ENCODE measurements at places on chromosomes 3 and 15.

DNA sequence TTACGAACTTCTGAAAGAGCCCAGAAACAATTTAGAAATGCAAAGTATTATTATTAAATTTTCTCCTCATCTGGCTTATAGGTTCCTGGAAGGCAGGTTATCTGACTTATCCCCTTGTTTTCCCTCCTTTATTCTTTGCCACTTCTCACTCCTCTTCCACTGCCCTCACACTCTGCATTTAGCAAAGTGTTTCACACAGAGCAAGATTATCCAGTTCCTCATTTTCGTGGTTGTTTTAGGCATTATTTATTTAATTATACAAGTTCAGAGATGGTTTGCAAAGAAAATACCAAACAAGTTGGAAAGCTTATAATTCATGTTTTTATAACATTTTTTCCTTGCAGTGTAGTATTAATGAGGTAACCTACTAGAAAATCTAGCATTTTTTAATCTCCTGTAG is 544.9 kb downstream of the NSUN3 start:
- DNase-seq: no peak

DNA sequence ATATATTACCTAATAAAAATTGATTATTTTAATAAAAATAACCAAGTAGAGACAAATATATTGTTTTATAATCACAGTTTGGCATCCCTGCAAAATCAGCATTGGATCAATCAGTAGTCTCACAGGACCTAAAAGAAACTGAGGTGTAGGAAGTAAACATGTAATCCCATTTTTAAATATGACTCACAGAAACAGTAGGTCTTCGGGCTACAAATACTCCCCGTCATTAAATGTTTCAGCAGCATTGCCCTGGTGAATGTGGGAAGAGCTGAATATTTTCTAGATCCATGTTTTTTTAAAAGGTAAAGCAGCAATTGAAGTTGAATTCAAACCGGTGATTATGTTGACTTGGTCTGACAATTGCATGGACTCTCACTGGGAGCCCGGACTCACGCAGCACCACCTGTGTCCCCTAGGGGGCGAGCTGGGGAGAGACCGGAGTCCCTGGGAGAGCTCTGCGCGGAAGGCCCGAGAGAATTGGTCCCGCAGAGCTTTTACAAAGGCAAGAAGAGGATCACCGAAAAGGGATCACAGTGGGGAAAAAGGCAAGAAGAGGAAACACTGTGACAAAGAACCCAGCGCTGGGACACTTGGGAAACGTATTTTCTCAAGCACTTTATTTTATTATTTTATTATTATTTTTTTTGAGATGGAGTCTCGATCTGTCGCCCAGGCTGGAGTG is 17.2 kb upstream of the USP3 start:
- DNase-seq: peak; percentile 91

DNA sequence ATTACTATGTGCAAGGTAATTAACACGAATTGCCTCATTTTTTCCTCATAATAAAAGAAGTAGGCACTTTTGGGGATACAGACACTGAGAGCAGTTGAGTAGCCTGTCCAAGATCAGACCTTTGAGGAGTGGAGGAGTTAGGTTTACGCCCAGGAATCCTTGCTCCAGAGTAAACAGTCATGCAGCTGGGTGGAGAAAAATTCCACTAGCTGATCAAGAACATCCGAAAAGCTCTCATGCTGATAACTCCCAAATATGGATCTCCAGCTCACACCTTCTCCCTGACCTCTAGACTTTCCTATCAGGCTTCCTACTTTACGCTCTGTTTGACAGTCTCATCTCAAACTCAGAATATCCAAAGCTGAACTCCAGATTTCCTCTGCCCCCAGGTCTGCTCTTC is 53.3 kb downstream of the ST6GAL1 start:
- DNase-seq: no peak

DNA sequence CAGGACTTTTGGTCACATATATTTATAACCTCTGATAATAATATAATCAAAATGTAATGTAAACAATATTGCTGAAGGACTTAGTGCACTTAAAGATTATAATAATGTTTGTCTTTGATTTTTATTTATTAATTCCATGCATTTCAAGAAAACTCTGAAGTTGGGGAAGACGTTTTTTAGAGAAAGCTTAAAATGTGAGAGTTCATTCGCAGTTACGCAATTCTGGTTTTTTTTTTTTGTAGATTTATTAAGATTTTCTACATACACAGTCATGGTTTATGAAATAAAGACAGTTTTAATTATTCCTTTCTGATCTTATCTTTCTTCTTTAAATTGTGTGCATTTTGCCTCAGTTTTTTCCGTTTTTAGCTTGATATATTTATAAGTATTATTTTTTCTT is 204.7 kb downstream of the EPHA3 start:
- no peak for DNase-seq

DNA sequence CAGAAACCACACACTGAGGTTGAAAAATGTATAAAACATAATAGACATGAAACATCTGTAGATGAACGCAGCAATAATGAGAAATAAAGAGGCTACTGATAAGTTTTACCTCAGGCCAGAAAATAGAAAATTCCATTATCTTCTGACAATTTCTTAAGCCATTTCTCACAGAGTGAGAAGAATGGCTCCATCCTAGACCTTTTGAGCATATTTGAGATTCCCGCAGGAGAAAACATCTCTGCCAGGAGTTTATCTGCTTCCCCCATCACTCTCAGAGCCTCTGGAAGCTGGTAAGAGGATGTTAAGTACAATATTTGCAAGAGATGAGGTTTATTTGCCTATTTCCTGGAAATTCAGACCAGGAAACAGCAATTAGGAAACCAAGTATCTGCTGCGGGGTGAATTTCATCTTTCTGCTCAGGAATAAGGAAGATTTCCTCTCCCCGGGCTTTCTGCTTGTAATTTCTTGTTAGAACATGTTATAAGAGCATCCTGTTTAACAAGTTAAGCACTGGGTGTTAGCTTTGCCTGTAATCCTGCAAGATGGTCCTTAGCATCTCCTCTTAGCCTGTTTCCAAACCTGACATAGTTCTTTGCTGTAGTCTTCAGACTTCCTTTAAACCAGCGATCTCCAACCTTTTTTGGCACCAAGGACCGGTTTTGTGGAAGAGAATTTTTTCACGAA is 54.8 kb downstream of the ATP13A4 start:
- no peak for DNase-seq

DNA sequence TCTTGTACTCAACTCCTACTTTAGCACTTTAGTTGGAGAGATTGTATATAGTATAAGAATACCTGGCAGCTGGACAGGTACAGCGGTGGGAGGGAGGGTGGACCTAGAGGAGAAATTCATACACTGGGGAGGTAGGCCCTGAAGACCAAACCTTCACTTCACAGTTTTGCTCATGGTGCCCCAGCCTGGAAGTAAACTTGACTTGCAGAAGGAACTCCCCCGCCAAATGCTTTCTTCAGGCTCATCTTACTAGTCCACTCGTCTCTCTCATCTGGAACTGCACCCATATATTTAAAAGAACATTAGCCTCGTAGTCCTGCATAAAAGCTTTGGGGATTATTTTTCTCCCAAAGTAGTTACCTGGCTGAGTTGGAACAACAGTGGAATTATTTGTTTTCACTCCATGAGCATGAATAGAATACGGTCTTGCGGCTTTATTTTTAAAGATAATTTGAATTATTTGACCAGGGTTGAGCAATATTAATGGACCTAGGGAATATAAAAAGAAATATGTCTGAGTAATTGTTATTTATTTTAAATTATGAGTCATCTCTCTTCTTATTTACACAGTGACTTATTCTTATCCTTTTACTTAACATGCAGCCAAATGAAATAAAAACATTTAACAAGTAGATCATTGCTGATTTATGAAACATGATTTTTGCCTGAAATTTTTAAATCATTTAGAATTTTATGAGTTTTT is 25.5 kb upstream of the CP start:
- DNase-seq: no peak

- no peak for DNase-seq
Observed at GRCh38 chr15:40722934-40723333, 28.0 kb downstream of the RAD51 start.

DNA sequence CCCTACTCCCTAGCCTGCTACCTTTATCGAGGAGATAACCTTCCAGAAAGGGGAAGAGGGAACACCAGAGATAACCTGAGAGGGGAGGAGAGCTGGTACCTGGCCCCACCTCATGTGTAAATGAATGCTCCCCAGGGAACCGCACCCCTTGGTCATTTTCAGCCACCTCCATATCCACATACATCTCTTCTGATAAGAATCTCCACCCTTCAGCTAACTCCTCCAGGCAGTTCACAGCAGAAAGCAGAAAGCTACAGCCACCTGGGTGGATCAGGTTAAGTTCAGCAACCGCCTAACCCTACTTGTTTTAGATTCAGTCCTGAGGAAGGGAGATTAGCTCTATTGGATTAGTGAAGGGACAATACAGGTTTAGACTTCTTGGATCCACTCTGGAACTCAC is 38.0 kb upstream of the TIMP4 start:
- no peak for DNase-seq

GRCh38 chr3:142056656-142057330 is 92.6 kb downstream of the TFDP2 start:
- no peak for DNase-seq

DNA sequence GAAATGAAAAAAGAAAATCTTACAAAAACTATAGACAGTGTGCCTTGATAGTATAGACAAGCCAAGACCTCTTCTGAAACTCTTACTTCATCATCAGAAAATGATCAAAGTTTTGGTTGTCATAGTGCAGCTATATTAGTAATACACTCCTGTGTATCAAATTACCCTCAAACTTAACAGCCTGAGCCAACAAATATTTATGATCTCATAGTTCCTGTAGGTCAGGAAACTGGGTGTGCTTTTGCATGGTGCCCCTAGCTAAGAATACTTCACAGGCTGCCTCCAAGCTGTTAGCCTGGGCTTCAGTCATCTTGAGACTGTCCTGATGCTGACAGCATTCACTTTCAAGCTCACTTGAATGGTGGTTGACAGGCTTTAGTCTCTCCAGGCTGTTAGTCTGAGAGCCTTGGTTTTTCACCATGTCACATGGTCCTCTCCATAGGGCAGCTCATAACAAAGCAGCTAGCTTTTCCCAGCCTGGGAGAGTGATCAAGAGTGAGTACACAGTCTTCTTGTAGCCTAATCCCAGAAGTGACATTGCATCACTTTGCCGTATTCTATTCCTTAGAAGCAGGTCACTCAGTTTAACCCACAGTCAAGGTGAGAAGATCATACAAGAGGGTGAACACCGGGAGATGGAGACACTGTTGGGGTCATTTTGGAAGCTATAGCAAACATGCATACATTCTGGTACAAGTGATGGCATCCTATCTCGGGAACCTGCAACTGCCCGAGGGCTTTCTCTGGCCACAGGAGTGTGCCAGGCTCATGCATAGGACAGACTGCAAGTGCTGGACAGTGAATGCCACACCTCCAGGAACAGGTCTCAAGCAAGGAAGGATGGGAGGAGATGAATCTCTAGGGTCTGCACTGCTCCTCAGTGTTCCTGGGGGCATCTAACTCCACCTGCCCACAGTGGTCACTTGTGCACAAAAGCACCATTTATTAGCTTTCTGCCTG is 173.4 kb upstream of the CADPS start:
- no peak for DNase-seq

- no peak for DNase-seq
Observed at GRCh38 chr3:128949158-128949557, 44.7 kb downstream of the CFAP92 start.

DNA sequence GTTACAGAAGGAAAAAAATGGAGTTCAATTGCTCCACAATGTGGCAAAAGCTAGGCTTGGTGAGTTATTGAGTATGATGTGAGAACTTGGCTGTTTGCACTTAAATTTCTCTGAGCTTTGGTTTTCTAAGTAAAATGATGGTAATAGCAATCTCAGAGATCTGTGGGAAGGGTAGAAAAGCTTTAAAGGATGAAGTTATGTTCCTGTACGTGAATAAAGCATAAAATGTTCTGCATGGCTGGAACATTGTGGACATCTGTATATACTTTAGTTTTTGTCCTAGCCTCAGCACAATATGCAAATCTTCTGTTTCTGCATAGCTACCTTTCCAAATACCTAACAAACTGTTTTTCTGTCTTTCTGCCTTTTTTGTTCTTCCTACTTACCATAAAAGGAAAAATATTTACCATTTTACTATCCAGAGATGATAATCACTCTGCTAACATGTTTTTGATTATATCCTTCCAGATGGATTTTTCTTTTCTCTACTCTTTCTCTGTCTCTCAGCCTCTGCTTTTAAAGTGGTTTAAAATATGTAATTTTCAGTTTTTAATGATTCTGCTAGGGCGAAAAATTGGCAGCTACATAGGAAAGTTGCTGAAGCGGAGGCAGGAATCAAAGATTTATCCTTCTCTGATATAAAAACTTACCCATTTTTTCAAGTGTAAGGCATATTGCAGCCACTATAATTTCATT is 188.1 kb downstream of the FNDC3B start:
- no peak for DNase-seq
